ENCODE measurements at places on chromosomes 2 and 18.

DNA sequence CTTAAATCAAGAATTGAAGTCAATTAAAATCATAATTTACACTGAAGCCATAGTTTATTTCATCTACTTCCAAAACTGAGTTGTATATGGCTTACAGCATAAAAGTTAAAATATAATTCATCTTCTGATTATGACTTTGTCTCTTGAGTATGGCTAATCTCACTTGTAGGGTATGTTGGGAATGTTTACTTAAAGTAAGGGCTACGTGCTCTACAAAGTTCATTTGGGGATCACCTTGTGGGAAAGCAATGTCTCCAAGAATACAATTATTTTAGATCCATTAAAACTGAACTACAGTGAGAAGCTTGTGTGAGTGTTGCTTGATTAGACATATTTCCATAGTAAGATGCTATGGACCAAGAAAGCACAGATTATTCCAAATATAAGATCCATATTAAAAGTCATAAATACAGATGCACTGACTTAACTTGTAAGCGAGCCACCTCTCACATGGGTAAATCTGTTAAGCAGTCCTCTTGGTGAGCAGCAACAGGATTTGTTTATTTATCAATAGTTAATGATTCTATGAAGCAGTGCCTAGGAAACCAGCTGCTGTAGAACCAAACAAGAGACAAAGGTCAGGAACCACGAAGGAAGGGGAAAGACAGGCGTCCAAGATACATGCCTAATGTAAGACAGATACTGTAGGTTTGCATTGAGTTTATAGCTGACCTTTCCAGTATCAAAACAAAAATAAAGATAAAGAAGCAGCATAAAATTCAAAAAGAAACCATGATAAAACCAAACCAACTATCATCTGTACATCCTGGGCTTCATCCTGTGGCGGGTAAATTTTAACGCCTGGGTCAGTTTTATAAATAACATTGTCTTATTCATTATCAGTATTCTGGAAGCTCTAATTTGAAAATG is 24.8 kb downstream of the DSG4 start:
- no peak for DNase-seq

DNA sequence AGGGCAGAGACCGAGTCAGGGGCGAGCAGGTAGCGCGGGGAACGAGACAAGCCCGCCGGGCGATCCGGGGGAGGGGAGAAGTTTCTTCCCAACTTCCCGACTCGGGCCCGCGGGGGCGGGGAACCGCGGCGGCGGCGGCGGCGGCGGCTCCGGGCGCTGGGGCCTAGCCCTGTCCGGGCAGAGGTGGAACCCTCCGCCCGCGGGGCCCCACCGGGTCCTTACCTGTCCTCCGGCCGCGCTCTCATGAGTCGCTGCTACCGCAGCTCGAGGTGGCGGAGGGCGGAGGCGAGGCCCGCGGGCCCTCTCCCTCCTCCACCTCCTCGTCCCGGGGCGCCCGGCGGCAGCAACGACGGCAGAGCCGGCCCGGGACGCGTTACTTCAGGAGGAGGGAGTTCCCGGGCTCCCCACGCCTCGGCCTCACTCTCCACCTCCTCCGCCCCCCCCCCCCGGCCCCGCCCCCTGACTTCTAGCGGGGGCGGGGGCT is at the start of gene YES1:
Gene YES1 (minus strand): TSS at position 351 of the 484 bp plus-strand sequence. CDS start 55,415 bp downstream, outside the sequence.
- DNase-seq, result peak; percentile 73

DNA sequence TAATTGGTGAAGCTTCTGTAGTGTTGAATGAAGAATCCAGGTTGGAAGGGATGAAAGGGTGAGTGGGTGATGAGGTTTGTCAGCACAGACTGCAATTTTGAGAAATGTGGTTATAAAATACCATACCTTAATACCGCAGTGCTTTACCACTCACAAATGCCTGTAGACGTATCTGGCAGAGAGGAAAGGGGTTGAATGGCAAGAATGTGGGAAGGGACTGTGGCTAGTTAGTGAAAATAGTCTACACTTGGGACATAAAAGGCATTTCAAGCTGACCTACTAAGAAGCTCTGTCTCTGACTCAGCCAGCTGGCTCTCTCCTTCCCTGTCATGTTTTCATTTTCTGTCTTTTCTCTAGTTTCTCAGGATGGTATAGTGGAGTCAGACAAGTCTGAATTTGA is 25.1 kb downstream of the CDK15 start:
- no peak for DNase-seq

- no peak for DNase-seq
These were observed 756 bp upstream of the NAGK start for GRCh38 chr2:71067567-71068217.

DNA sequence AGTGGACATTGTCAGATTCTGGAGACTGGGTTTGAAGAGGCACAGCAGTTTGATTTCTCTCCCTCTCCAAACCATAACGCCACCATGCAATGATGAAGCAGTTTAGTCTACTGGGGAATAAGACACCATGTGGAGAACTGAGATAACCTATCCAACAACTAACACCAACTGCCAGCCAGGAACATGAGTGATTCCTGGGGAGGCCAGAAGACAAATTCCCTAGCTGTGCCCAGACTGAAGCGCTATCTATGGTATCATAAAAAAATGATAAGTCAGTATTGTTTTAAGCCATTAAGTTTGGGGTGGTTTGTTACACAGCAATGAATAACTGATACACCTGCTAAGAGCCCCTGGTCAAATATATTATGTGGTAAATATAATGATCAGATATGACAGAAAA is 129.3 kb downstream of the EXOC6B start:
- DNase-seq, result no peak

DNA sequence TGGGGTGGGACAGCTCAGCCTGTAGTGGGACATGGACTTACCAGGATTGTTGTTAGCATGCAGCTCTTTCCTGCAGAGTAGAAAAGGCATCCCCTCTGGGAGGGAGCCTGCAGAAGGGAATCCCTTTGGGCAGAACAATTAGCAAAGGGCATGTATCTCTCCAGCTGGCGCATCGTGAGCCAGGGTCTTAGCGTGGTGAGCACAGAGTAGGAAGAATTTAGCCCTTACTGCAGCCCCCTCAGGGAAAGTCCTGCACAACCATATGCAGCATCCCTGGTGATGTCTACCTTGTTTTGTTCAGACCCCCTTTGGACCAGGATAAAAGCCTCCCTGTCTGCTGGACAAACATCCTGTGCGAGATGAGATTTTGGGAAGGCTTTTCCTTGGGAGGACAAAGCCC is 292.1 kb downstream of the SLC4A3 start:
- DNase-seq, result no peak

GRCh38 chr2:37060446-37060845 is 23.7 kb downstream of the HEATR5B start:
- no peak for DNase-seq

- DNase-seq, result no peak
These were observed 175.8 kb downstream of the AGPS start for GRCh38 chr2:177568390-177568789.

- DNase-seq, result no peak
These were observed 28.3 kb downstream of the ANXA4 start for GRCh38 chr2:69770193-69770702.

GRCh38 chr2:138499684-138500083 is 1.9 kb upstream of the SPOPL start:
- no peak for DNase-seq

- no peak for DNase-seq
These were observed 35.0 kb downstream of the RTN4 start for GRCh38 chr2:55014962-55015939.

DNA sequence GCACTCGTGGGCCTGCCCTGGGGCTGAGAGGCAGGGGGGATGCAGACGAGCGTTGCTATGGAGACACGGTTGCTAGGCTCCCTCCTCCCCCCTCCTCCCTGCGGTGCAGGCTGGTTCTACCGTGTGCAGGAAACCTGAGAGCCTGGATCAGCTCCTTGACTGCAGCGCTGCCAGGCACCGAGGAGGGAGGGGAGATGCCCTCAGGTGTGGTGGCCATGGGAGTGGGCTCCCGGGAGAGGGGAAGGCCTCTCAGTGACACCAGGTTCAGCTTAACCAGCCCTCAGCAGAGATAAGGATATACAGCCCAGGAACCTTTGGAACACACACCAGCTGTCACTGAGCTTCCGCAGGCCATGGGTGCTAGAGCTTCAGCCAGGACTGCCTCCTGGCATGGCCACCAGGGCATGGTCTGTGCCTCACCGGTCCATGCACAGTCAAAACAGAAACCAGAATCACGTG is 124.4 kb upstream of the PXDN start:
- DNase-seq, result no peak

- DNase-seq, result no peak
These were observed 29.6 kb downstream of the ARL4C start for GRCh38 chr2:234467289-234467688.

GRCh38 chr2:223227338-223227737 is 175.3 kb downstream of the KCNE4 start:
- no peak for DNase-seq

DNA sequence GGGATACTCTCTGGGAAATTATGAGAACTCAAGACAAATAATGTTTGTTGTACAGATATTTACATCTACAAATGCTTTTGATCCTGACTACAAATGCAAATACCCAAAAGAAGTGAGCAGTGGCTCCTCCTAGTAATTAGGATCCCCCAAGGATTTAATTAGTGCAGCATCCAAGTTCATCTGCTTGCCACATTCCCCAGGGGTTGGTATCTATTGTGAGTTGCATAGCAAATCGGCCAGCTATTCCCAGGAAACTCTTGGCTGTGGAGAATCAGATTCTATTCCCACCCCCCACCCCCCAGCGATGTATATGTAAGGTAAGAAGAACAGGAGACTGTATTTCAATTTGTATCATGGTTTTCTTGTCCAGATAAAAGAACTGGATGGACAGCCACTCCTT is 725.1 kb upstream of the CDH7 start:
- no peak for DNase-seq

GRCh38 chr2:229865033-229865432 is 56.8 kb downstream of the TRIP12 start:
- no peak for DNase-seq

DNA sequence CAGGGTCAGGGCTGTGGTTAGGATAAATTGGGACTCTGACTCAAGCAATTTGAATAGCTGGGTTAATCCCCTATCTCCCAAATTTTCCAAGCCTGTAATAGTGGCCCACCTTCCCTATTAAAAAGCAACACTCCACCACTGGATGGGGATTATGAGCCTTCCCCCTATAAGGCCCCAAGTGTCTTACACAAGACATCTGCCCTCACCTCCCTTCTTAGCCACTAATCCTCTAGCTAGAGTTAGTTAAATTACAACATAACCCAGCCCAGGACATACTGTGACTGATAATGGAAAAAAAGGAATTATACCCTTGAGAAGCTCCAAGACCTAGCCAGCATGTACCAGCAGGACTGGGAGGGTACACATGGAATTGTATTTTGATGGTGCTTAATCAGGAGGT is 190.4 kb downstream of the NRP2 start:
- DNase-seq, result no peak

GRCh38 chr2:84697895-84698294 is 181.6 kb downstream of the DNAH6 start:
- DNase-seq, result no peak

All from GM18507 (cell line).